ENCODE measurements at places on chromosomes 16 and 17. TPM values are rescaled to one million over a fixed set of nuclear protein-coding genes. Genes with fewer than 3 reads are reported as not detected.

The SPIRE2 gene
- 6.9 TPM for total RNA-seq

The TEDC2 gene
- 45.4 TPM for total RNA-seq

The C16orf92 gene
- total RNA-seq = not detected

The C1QTNF8 gene
- not detected for total RNA-seq

The RAPGEFL1 gene
- total RNA-seq = 24.8 TPM

The CNGB1 gene
- total RNA-seq = not detected

GRCh38 chr16:82782715-82783251 is 156.0 kb downstream of the CDH13 start:
- H3K4me3 ChIP-seq = peak overlapping the region; percentile 3
- H3K36me3 ChIP-seq = no peaks in the 10 kb centered on the region
- DNase-seq = peak; percentile 46
- peaks cover 3% of the 10 kb centered on the region for H3K4me1 ChIP-seq

DNA sequence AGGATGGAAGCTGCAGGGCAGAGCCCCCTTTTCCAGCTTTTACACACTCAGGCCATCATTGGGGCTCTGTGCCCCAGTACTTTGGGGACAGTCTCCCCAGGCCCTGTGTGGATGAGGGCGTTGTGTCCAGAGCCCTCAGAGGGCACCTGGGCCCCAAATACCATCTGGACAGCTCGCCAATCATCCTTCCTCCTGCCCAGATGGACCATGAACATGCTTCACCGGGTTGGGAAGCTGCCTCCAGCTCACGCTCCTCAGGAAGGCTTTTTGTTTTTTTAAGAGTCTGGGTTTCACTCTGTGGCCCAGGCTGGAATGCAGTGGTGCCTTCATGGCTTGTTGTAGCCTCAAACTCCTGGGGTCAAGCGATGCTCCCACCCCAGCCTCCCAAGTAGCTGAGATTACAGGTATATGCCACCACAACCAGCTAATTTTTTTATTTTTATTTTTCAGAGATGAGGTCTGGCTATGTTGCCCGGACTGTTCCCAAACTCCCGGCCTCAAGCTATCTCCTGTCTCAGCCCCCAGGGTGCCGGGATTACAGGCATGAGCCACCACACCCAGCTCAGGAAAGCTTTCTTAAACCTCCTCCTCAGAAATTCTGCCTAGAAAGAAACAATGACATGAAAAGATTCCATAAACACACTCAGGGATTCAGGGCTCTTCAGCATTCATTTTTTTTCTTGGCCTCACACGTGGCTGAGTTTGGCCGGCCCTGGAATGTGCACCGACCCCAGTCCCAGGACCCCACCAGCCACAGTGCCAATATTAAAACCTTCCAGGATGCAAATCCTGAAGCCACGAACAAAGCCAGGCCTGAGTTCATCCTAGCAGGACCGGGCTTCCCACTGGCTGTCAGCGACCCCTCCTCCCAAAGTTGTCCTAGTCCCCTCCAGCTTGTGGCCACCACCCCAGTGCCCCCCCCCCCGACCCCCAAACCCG is 27.4 kb upstream of the ZNF423 start:
- no peaks in the 10 kb centered on the region for H3K4me1 ChIP-seq
- no peaks in the 10 kb centered on the region for H3K36me3 ChIP-seq
- no peak overlapping the region for H3K27ac ChIP-seq

- no peak overlapping the region for H3K27ac ChIP-seq
- H3K4me1 ChIP-seq = no peaks in the 10 kb centered on the region
- H3K36me3 ChIP-seq = peaks cover 11% of the 10 kb centered on the region
- H3K27me3 ChIP-seq = no peaks in the 10 kb centered on the region
Measured at GRCh38 chr17:37535906-37536305, 46.2 kb downstream of the DUSP14 start.

DNA sequence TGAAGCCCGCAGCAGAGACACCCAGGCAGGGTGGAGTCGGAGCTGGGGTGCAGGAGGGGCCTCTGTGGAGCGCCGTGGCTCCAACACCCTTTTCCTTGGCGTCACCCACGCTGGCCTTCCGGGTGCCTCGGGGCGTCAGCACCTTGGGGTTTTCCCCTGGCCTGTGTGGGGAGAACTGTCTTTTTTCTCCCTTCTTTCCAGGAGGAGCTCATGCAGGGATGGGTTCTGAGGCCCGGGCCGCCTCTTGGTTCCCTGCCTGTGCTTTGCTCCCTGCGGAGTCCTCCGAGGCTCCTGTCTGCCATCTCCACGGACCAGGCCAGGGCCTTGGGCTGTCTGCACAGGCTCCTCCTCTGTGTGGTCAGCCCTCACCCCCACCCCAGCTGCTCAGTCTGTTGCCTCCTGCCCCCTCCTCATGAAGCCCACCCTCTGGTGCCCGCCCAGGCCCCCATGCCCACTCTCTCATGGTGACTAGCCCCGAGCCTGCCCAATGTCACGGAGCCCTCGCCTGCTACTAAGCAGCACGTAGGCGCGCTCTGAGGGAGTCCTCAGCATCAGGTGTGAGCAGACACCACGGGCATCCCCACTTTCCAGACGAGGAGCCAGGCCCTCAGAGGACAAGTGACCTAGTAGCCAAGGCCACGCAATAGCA is 5.0 kb downstream of the KATNB1 start:
- H3K4me1 ChIP-seq = no peaks in the 10 kb centered on the region
- H3K27ac ChIP-seq = no peak overlapping the region
- H3K36me3 ChIP-seq = peaks cover 10% of the 10 kb centered on the region

DNA sequence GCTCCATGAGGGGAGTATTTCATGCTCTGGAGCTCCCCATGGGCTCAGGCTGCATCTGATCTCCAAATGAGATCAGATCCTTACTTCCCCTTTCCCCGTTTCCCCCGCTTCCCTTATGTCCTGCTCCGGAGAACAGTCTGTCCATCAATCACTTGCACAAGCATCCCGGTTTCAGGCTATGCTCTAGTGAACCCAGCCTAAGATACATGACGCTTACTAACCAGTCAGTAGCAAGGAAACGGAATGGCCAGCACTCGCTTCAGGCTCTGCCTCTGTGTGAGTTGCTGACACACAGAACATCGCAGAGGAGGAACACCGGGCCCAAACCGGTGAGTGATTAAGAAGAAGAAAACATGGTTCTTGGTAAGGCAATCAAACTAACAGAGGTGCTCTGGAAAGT is 9.4 kb upstream of the ATP5MC1 start:
- no peak for DNase-seq
- no peaks in the 10 kb centered on the region for H3K36me3 ChIP-seq
- H3K27ac ChIP-seq = no peak overlapping the region

DNA sequence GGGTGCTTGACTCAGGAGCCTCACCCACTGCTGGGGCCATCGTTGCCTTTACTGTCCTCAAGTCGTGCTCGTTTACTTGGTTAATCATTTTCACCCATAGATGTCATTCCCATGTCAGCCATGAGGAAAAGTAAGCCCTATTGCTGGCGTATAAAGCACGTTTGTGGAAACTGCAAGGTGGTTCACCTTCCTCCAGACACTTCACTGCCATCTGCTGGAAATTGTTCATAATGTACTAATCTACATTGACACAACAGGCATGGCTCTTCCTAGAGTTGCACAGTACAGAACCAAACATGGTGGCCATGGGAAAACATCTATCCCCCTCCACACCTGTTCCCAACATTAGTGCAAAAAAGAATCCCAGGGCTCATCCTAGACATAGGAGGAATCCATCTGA is 116.6 kb downstream of the ZNF18 start:
- no peaks in the 10 kb centered on the region for H3K4me1 ChIP-seq
- H3K36me3 ChIP-seq = no peaks in the 10 kb centered on the region
- no peak overlapping the region for H3K27ac ChIP-seq
- no peaks in the 10 kb centered on the region for H3K27me3 ChIP-seq
- no peak overlapping the region for H3K4me3 ChIP-seq

GRCh38 chr16:561957-562938 is 2.1 kb downstream of the PRR35 start:
- H3K36me3 ChIP-seq = no peaks in the 10 kb centered on the region
- H3K4me1 ChIP-seq = no peaks in the 10 kb centered on the region
- H3K27ac ChIP-seq = no peak overlapping the region
- no peak for DNase-seq
- no peak overlapping the region for H3K4me3 ChIP-seq

GRCh38 chr17:81685108-81685507 is 1.3 kb downstream of the HGS start:
- H3K36me3 ChIP-seq = peaks cover 55% of the 10 kb centered on the region
- H3K27ac ChIP-seq = no peak overlapping the region
- DNase-seq = no peak
- no peaks in the 10 kb centered on the region for H3K4me1 ChIP-seq
- no peaks in the 10 kb centered on the region for H3K27me3 ChIP-seq

DNA sequence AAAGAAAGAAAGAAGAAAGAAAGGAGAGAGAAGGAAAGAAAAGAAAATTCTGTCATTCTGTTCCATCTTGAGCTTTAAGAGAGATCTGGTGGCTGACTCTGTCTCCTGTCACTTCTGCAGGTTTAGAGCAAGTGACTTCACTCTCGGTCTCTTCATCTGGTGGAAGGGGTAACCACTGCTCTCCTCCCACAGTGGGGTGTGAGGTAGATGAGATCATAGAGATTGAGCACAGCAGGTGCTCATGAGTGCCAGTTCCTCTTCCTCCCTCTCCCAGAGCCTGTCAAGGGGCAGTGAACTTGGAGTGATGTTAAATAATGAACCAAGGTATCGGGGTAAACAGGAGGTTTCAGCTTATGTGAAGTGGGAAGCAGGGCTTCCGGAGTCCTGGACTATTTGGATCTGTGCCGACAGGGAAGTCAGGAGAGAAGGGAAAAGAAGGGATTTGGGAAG is 47.7 kb downstream of the BEAN1 start:
- H3K36me3 ChIP-seq = no peaks in the 10 kb centered on the region
- H3K27me3 ChIP-seq = no peaks in the 10 kb centered on the region
- DNase-seq = no peak
- H3K27ac ChIP-seq = no peak overlapping the region

DNA sequence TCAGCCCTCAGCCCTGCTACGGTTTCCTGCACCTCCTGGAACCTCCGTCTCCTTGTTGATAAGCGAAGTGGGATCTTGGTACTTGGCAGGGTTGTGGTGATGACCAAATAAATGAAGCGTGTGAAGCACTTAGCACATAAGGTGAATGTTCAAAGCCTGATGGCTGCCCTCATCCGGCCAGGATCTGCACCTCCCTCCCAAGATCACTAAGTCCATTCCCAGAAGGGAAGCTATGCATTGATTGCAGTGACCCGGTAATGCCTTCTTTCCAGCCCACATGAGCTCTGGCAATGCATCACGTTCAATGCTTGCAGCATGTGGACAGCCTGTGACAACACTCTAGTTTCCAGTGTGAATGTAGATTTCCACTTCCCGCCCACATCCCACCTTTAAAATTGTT is 24.9 kb upstream of the RHOT1 start:
- DNase-seq = no peak
- H3K4me3 ChIP-seq = no peak overlapping the region
- H3K27me3 ChIP-seq = no peaks in the 10 kb centered on the region
- no peaks in the 10 kb centered on the region for H3K36me3 ChIP-seq
- H3K27ac ChIP-seq = no peak overlapping the region

- peaks cover 3% of the 10 kb centered on the region for H3K4me1 ChIP-seq
- H3K27me3 ChIP-seq = no peaks in the 10 kb centered on the region
- no peak overlapping the region for H3K27ac ChIP-seq
- H3K4me3 ChIP-seq = no peak overlapping the region
- DNase-seq = no peak
Measured at GRCh38 chr17:41498276-41498675, 7.1 kb downstream of the KRT13 start.

GRCh38 chr17:56176091-56176490 is 22.8 kb downstream of the ANKFN1 start:
- H3K27me3 ChIP-seq = no peaks in the 10 kb centered on the region
- H3K4me3 ChIP-seq = no peak overlapping the region
- DNase-seq = no peak

DNA sequence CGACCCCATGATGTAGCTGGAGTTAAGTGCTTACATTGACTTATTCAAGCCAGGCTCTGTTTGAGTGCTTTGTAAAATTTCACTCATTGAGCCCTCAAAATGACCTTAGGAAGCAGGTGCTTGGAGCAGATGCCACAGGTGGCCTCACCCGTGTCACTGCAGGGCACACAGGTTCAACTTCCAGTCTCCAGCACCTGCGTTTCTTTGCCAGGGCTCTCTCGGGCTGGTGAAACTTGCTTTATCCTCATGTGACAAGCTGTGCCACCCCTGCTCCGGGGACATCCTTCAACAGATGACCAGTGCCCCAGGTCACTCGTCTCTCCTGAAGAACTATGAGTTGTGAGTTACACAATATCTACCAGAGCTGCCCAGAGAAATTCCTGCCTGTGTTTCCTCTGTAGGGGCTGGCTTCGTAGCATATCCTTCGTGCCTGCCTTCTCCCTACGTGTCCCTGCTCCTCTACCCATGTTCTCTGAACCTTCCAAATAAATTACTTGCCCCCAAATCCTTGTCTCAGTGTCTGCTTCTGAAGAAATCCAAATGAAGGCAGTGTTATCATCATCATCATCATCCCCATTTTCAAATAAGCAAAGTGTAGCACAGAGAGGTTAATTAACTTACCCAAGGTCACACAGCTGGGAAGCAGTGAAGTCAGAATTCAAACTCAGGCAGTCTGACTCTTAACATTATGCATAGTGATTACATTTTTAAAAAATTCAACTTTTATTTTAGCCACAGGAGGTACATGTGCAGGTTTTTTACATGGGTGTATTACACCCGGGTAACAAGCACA is 352.5 kb downstream of the NPIPA8 start:
- no peaks in the 10 kb centered on the region for H3K4me1 ChIP-seq
- DNase-seq = no peak
- no peaks in the 10 kb centered on the region for H3K27me3 ChIP-seq

DNA sequence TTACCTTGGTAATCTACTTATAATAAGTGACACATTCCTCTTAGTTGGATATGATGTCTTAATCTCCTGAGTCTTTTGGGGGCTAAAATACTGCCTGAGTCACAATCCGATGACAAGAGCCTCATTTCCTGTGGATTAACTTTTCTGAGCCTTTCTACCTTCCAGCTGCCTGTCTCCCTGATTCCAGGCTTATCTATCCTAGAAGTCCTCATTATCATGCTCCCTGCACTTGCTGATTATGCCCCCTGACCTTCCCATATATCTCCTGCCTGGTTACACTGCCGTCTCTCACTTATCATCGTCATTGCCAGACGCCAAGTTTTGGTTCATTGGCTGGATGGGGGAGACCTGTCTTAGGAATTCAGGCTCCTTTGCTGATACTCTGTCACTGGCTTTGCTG is 727.4 kb upstream of the CA10 start:
- no peak for DNase-seq
- H3K4me1 ChIP-seq = no peaks in the 10 kb centered on the region
- no peaks in the 10 kb centered on the region for H3K27me3 ChIP-seq

DNA sequence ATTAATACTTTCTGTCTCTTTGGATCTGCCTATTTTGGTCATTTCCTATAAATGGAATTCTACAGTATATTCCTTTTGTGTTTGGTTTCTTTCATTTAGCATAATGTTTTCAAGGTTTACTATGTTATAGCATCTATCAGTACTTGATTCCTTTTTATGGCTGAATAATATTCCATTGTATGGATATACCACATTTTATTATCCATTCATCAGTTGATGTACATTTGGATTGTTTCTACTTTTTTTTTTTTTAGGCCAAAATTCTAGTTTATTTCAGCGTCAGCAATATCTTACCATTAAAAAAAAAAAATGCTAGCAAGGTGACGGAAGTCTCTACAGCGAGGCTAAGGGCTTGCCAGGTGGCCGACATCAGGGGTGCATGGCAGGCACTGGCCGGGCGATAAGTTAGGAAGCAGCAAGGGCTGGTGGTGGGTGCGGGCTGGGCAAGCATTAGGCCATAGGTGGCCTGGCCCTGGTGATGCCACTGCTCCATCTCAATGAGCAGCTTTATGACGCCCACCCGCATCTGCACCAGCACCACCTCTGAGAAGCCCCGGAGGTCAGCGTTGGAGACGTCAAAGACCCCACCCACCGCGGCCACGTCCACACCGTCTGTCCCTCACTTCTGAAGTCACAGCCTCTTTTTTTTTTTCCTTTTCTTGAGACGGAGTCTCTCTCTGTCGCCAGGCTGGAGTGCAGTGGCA is 11.4 kb upstream of the C16orf87 start:
- peaks cover 3% of the 10 kb centered on the region for H3K36me3 ChIP-seq
- no peaks in the 10 kb centered on the region for H3K27me3 ChIP-seq
- no peak for DNase-seq

All from H9 (cell line).